ENCODE measurements at places on chromosomes 6 and 20. TPM values are rescaled to one million over a fixed set of nuclear protein-coding genes. Genes with fewer than 3 reads are reported as not detected.

GRCh38 chr6:14026831-14027539, 90.6 kb upstream of the CD83 start:
- no peak for DNase-seq
- H3K4me3 ChIP-seq: no peak overlapping the region
- H3K4me1 ChIP-seq: no peaks in the 10 kb centered on the region
- peaks cover 38% of the 10 kb centered on the region for H3K27me3 ChIP-seq
- H3K27ac ChIP-seq: no peak overlapping the region

DNA sequence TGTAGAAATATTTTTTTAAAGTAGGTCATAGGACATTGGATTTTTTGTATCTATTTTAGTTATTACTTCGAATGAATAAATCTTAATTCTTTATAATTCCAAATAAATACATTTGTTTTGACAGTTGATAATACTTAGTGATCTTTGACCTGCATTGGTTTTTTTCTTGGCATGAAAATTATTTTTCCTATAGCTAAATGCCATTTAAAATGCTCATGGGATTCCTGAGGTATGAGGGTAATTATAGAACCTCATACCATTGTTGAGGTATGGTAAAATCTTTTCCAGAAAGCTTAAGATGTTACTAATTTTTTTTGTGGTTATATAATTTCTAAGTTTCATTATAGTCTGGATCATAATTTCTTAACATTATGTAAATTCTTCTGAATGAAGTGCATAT, 8.3 kb downstream of the PM20D2 start:
- H3K36me3 ChIP-seq: peaks cover 11% of the 10 kb centered on the region
- no peak for DNase-seq
- peaks cover 7% of the 10 kb centered on the region for H3K4me1 ChIP-seq
- no peak overlapping the region for H3K27ac ChIP-seq
- H3K4me3 ChIP-seq: no peak overlapping the region

DNA sequence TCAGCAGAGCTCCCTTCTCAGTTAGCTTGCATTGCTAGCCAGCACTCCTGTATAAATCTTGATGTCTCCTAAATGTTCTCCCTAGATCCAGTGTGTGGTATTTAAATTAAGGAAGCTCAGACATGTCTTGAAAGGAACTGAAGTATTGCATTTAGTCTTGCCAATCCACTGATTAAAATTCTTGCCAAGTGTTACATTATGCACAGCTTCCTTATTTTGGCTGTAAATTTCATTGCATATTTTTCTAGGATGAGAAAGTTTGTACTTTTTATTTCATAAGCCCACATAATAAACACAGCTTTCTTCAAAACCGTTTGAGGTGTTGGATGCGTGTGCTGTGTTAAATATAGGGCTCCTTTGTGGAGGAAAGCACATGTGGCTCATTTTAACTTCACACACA, 329.8 kb upstream of the FLRT3 start:
- no peak overlapping the region for H3K27ac ChIP-seq
- no peak overlapping the region for H3K4me3 ChIP-seq
- no peaks in the 10 kb centered on the region for H3K36me3 ChIP-seq
- H3K4me1 ChIP-seq: no peaks in the 10 kb centered on the region
- no peak for DNase-seq

The NFKBIL1 gene
- 36.6 TPM for total RNA-seq

The GSTA2 gene
- not detected for total RNA-seq

The B3GALT4 gene
- total RNA-seq: 14.2 TPM

The PXDC1 gene
- 0.94 TPM for total RNA-seq

Data from activated T-cell treated with anti-CD3 and anti-CD28 coated beads, Interleukin-2, amount 50 U/mL, for 72 hours (primary cell).